CD8-positive, alpha-beta memory T cell (primary cell): ENCODE measurements at places on chromosomes 16 and 17. TPM values are rescaled to one million over a fixed set of nuclear protein-coding genes. Genes with fewer than 3 reads are reported as not detected.

- no peaks in the 10 kb centered on the region for H3K36me3 ChIP-seq
- no peaks in the 10 kb centered on the region for H3K27me3 ChIP-seq
- H3K27ac ChIP-seq, result no peak overlapping the region
- H3K4me1 ChIP-seq, result no peaks in the 10 kb centered on the region
- DNase-seq, result no peak
- no peak overlapping the region for H3K4me3 ChIP-seq
Observed at GRCh38 chr16:55534756-55535155, 25.9 kb downstream of the LPCAT2 start.

DNA sequence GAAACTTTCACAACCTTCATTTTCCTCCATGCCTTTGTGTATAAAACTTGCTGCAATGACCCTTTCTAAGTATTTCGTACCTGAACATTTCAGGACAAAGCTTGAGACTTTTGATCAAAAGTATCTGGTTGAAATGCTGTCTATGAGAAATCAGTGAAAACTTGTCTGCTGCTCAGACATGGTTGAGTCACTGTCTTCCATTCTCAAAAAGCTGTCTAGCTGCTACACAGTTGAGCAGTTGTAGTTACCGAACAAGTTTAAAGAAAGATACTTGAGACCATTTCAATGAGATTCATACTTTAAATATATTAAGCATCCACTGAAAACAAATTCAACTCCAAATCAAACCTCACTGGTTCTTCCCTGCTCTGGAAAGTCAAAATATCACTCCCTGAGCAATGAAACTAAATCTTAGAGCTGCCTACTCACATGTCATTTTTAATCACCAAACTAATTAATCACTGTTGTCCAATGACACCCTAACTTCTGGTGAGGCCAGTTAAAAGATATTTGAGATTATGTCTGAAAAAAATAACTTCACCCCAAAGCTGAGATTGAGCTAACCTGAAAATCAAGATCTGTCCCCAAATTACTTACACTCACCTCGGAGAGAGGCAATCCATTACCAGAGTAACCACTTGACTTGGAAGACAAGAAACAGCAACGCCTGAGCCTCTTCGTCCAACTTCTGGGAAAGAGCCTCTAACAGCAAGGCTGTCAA is 488 bp downstream of the TMEM100 start:
- H3K4me3 ChIP-seq, result no peak overlapping the region
- H3K27me3 ChIP-seq, result no peaks in the 10 kb centered on the region
- DNase-seq, result no peak
- no peaks in the 10 kb centered on the region for H3K36me3 ChIP-seq

The RNF40 gene
- 61.9 TPM for polyA plus RNA-seq

GRCh38 chr16:87368029-87368770 is 15.4 kb downstream of the FBXO31 start:
- DNase-seq, result no peak
- H3K36me3 ChIP-seq, result no peaks in the 10 kb centered on the region
- no peak overlapping the region for H3K4me3 ChIP-seq
- no peak overlapping the region for H3K27ac ChIP-seq
- no peaks in the 10 kb centered on the region for H3K27me3 ChIP-seq
- H3K4me1 ChIP-seq, result no peaks in the 10 kb centered on the region

The ZNF385C gene
- not detected for polyA plus RNA-seq
